ENCODE measurements at places on chromosomes 7 and 10. TPM values are rescaled to one million over a fixed set of nuclear protein-coding genes. Genes with fewer than 3 reads are reported as not detected.

The SPDYE5 gene
- total RNA-seq, result 0.12 TPM

The TMEM270 gene
- total RNA-seq, result not detected

The TCF7L2 gene
- total RNA-seq, result 4.1 TPM

The ACTL6B gene
- not detected for total RNA-seq

The GATAD1 gene
- 16.5 TPM for total RNA-seq

All from smooth muscle cell of the coronary artery (primary cell).